EH (cell line): ENCODE measurements at places on chromosomes 1 and 21.

- no peak for DNase-seq
Measured at GRCh38 chr21:16071761-16072160, 342.0 kb downstream of the USP25 start.

- no peak for DNase-seq
Measured at GRCh38 chr1:218281285-218281684, 3.8 kb upstream of the RRP15 start.

- no peak for DNase-seq
Measured at GRCh38 chr1:37393173-37394120, 80.9 kb upstream of the ZC3H12A start.

GRCh38 chr1:219329578-219329977 is 155.9 kb downstream of the LYPLAL1 start:
- peak; percentile 65 for DNase-seq

GRCh38 chr21:24050231-24050630 is 1557.0 kb downstream of the MRPL39 start:
- no peak for DNase-seq

GRCh38 chr1:38269923-38270848 is 223.6 kb upstream of the POU3F1 start:
- no peak for DNase-seq

DNA sequence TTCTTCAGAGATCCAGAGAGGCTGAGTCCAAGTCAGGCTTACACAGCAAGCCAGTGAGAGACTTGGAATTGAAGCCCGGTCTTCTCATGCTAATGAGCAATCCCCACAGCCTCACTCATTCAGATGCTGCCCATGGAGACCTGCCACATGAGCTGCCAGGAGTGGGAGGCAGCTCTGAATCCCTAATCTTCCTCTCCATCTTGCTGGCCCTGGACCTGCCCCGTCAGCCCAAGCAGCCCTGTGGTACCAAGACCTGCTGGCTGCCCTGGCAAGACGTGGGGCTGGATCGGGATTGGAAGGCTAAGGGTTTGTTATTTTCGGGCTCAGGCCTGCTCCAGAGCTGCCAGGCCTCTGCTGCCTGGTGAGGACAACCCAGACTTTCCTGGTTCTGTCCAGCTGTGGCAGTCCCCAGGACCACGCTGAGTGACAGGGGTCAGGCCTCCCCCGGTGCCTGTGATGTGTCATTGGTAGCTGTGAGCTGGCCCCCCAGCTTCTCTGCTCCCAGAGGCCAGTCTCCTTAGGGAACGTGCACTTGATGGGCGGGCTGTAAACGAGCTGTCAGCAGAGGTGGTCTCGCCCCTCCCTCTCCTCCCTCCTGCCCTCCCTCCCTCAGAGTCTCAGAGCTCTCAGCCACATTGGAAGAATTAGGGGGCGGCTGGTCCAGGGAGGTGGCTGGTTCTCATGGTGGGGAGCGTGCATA is 135.0 kb downstream of the FOXD2 start:
- DNase-seq, result no peak

GRCh38 chr21:30126576-30126975 is 40.0 kb downstream of the CLDN17 start:
- DNase-seq, result no peak

- DNase-seq, result no peak
Measured at GRCh38 chr1:198966519-198966918, 327.7 kb downstream of the PTPRC start.

DNA sequence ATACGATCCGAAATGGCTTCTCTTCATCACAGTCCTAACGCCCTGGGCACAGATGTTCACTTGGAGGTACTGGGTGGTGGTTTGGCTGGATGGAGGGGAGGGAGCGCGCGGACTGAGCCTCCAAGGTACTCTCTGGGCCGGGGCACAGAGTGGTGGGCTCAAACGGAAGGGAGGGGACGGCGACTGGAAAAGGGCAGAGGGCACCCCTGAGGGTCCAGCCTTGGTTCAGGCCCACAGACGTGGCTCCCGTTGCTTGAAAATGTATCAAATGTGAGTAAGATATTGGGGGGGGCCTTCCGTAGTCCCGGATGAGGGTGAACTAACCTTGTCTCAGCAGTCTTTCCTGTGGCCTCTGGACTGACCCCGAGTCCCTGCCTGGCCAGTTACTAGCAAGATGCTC is 463 bp downstream of the IL12RB2 start:
- no peak for DNase-seq

DNA sequence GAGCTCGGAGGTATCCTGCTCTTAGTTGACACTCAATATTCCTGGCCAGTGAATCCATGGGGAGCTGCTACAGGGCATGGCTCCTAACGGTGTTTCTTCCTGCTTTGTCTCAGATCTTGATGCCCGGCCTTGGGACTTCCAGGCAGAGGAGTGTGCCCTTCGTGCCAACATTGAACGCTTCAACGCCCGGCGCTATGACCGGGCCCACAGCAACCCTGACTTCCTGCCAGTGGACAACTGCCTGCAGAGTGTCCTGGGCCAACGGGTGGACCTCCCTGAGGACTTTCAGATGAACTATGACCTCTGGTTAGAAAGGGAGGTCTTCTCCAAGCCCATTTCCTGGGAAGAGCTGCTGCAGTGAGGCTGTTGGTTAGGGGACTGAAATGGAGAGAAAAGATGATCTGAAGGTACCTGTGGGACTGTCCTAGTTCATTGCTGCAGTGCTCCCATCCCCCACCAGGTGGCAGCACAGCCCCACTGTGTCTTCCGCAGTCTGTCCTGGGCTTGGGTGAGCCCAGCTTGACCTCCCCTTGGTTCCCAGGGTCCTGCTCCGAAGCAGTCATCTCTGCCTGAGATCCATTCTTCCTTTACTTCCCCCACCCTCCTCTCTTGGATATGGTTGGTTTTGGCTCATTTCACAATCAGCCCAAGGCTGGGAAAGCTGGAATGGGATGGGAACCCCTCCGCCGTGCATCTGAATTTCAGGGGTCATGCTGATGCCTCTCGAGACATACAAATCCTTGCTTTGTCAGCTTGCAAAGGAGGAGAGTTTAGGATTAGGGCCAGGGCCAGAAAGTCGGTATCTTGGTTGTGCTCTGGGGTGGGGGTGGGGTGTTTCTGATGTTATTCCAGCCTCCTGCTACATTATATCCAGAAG is 16.7 kb downstream of the ALX3 start:
- DNase-seq, result peak; percentile 63

DNA sequence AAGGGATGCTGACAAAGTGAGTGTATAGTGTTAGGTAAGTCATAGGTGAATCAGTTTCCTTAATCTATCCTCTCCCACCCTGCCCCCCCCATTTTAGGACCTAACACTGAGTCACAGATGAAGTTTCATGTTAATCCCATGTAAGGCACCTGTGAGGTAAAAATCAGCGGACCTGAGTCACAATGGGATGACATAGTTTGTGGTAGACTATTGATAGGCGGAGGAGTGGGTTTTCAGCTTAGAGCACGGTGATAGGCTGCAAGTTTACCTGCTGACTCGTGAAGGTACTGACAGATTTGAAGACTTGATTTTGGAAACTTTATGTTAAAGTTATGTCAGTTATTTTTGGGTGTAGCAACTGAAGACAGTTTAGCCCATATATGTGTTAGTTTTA is 1.7 kb downstream of the TOR1AIP1 start:
- no peak for DNase-seq

DNA sequence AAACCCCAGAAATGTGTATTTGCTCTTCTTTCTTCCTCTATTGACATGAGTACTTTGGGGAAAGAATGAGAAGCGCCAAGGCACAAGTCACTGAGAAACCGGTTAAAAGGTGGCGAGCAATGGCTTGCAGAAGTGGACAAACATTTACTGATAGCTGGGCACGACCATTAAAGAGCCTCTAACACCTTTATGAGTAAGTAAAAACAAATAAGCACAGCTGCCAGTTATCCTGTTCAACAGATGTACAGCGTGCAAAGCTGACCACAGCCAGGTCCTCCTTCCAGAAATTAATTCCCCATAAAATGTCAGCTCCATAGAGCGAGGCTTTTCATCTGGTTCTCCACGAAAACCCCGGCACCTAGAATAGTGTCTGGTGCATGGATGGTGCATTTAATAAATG is 72.7 kb downstream of the CAPZB start:
- DNase-seq, result no peak

GRCh38 chr1:111990878-111991718 is 1.6 kb upstream of the KCND3 start:
- peak; percentile 54 for DNase-seq

DNA sequence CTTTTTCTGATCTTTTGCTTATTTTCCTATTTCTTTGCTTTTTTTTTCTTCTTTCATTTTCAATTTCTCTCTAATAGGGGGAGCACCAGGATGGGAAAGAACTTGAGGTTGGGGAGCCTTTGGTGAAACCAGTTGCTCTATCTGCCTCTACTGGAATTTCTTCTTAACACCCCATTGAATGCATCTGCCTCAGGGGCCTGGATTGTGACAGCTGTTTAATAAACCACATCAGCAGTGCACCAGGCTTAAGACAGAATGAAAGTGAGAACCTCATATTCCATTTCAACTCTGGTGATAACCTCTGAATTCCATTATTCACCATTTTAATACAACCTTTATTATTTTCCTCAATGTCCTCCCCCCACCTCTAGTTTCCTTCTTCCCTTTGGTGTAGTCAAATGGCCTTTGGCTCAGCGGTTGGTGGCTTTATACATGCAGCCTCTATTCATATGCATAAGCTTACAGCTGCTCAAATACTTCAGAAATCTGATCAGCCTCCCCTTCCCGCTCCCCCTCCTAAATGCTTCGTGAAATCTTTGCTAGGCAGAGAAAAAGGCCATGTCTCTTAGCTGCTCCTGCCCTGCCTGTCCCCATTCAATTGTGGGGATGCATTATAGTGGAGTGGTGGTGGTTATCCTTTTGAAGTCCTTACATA is 537.3 kb upstream of the PLXNA2 start:
- no peak for DNase-seq

- peak; percentile 33 for DNase-seq
Measured at GRCh38 chr1:243246916-243247315, 8.2 kb downstream of the CEP170 start.

- no peak for DNase-seq
Measured at GRCh38 chr1:92957030-92957734, 4.1 kb downstream of the DIPK1A start.

- no peak for DNase-seq
Measured at GRCh38 chr1:226569879-226570547, 21.4 kb downstream of the STUM start.

- no peak for DNase-seq
Measured at GRCh38 chr1:203772836-203773235, 7.9 kb downstream of the LAX1 start.

- peak; percentile 7 for DNase-seq
Measured at GRCh38 chr1:175839779-175840669, 96.6 kb upstream of the TNR start.

- no peak for DNase-seq
Measured at GRCh38 chr1:185341196-185341781, 24.2 kb upstream of the IVNS1ABP start.

- peak; percentile 87 for DNase-seq
Measured at GRCh38 chr1:84758968-84759491, 68.8 kb upstream of the SSX2IP start.

DNA sequence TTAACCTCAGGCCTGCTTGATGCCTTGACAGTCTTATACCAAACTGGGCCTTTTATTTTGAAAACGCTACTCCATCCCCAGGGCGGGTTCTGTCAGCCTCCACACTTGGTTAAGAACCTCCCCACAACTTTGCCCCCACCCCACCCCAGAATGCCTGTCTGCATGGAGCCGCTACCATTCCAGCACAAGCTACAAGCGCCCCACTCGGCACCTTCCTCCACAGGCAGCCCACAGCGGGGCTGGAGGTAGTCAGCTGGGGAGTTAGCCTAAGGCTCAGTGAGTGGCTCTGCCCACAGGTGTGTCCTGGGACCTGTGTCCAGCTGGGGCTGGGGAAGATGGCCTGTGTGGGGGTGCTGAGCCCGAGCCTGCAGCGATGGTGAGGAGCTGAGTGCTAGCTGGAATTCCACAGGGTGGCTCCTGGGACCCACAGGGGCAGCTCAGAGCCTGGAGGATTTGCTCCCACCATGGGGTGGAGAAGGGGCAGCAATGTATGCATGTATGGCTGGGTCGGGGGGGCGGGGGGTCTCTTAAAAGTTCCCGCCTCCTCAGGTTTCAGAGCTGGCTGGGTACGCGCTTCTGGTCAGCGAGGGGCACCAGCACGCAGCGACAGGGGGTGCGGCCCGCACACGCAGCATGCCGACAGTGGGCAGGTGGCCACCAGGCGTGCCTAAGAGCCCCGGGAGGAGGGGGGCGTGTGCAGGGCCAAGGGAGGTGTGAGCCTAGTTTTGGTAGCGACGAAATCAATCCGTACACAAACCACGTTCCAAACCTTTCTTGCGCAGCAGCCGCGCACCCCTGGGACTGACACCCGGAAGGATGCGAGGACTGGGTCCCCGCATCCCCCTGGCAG is 917 bp downstream of the ETNK2 start:
- DNase-seq, result no peak

- DNase-seq, result no peak
Measured at GRCh38 chr1:86464819-86465218, 3.9 kb upstream of the CLCA1 start.

DNA sequence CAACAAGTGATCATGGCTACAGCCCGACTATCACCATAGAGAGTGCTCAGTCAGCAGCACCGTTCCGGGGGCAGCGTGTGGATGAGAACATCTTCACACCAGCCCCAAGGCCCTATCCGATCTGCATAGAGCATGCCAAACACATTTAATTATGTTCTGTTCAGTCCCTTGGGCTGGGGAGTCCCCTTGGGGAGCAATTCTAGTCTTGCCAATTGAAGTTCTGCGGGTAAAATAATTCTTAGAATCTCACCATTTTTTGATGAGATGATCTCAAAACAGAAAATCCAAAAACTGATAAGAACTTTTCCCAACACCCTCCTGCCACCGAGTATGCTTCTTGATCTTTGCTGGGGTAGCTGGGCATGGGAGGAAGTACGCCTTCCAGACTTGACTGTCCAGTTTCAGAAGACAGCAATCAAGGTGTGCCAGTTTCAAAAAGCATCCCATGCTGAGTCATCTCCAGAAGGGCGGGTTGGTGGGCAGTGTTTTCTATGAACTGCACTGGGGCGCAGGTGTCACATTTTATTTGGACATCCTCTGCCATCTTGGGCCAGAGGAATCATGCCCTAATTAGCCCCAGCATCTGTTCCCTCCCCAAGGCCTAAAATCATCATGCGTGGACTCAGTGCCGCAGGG is 20.8 kb upstream of the PTPRF start:
- DNase-seq, result no peak

GRCh38 chr1:12539320-12539704 is 78.7 kb downstream of the DHRS3 start:
- no peak for DNase-seq
